Stimulated activated CD8-positive, alpha-beta memory T cell treated with anti-CD3 and anti-CD28 coated beads, Interleukin-15, amount 100 ng/mL, for 4 hours (primary cell): ENCODE measurements at places on chromosomes 1 and 21.

GRCh38 chr1:218494449-218494852 lies 149.3 kb downstream of the TGFB2 start:
- no peak for DNase-seq

GRCh38 chr21:45889256-45889655 lies 92.3 kb upstream of the COL6A1 start:
- no peak for DNase-seq

- DNase-seq = no peak
Measured at GRCh38 chr1:240732390-240732789, 120.4 kb upstream of the GREM2 start.

- DNase-seq = no peak
Measured at GRCh38 chr1:147837964-147838292, 64.7 kb upstream of the GJA8 start.

GRCh38 chr1:244030481-244031040 lies 20.5 kb upstream of the ZBTB18 start:
- DNase-seq = no peak

DNA sequence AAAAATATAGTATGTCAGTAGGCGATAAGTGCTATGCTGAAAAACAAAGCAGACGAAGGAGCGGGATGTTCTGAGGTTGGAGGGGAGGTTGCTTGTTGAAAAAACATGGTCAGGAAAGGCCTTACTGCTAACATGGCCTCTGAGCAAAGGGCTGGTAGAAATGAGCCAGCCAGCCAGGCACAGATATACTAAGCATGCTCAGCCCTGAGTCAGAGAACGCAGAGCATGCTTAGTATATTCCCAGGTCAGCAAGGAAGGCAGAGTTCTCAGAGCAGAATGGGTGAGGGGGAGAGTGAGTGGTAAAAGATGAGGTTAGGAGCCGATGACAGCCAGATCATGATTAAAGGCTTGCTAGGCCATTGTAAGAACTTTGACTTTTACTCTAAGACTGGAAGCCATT lies 36.7 kb downstream of the ZBTB40 start:
- no peak for DNase-seq

- no peak for DNase-seq
Measured at GRCh38 chr1:58577654-58578030, 590 bp upstream of the TACSTD2 start.

DNA sequence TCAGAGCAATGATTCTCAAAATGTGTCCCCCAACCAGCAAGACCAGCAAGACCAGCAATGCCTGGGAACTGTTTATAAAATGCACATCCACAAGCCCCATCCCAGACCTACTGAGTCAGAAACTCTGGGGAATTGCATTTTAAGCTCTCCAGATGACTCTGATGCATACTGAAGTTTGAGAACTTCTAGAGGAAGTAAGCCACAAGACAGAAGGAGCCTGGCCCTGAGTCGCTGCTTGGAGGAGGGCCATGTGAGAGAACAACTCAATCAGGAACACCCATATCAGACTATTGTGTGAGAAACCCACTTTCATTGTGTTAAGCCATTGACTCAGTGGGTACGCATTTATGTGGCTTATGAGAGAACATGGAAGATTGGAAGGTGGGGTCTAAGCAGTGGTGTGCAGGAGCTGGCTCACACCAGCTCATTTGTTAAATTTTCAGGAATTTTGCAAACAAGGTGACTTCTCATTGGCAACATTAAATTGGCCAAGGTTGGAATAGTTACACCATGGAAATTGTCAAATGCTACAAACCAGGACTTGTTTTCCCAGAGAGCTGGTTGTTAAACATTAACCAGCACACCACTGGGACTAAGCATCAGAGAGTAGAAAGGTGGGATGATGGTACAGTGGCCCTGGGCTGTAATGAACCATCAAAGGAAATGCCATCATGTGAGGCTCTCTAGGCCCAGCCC lies 38.9 kb downstream of the ATP1A1 start:
- no peak for DNase-seq

- DNase-seq = no peak
Measured at GRCh38 chr1:65818966-65819365, 26.3 kb downstream of the PDE4B start.

- DNase-seq = no peak
Measured at GRCh38 chr21:29181799-29182470, 51.5 kb downstream of the MAP3K7CL start.
